ENCODE measurements at places on chromosomes 6 and 20.

DNA sequence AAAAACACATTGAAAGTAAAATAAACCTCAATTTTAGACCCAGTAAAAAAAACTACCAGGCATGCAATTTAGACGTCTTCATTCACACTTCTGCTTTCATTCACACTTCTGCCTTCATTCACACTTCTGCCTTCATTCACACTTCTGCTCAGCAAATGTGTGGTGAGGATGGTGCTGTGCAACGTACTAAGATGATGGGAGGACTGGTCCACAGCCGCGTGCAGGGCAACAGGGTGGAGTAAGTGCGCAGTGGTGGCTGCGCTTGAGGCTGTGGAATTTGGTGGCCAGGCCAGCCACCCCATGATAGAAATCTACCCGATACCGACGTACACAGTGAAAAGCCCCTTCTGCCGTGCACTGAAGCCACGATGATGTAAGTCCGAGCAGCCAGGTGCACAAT is 114.3 kb upstream of the CD93 start:
- DNase-seq: no peak

GRCh38 chr6:119215309-119215708 is 134.3 kb downstream of the MAN1A1 start:
- DNase-seq: no peak

- no peak for DNase-seq
These were observed 129.9 kb downstream of the UTRN start for GRCh38 chr6:144415014-144415413.

GRCh38 chr6:116352515-116353471 is 18.0 kb upstream of the DSE start:
- no peak for DNase-seq

DNA sequence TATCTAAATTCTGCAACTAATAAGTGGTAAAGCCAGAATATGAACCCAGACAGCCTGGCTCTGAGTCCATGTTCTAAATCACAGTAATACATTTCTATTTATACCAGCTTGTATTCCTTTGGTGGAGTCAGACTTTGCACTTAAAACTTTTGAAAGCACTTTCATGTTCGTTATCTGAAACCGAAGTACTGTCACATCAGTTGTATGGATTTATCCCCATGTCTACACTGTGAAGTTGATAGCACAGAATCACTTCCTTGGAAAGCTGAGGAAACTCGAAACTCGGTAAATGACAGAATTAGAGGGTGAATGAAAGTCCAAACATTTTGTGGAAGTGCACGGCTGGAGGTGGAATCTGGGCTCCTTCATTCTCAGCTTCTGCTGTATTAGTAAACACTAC is 28.3 kb upstream of the CTAGE9 start:
- no peak for DNase-seq

GRCh38 chr20:50269091-50270033 is 78.7 kb downstream of the CEBPB start:
- DNase-seq: no peak

GRCh38 chr20:32444474-32445220 is 86.5 kb downstream of the ASXL1 start:
- DNase-seq: no peak

- no peak for DNase-seq
These were observed at the start of gene ESR1 for GRCh38 chr6:151807513-151808370. Gene ESR1, plus strand, starts transcription at chr6:151807682. Its CDS starts 231 bp downstream, at chr6:151807913.

Data from stimulated activated CD4-positive, alpha-beta T cell treated with anti-CD3 and anti-CD28 coated beads, Interleukin-4, amount 100 ng/mL, for 4 hours (primary cell).